ENCODE measurements at places on chromosomes 1 and 21.

GRCh38 chr1:223771469-223771813, 59.1 kb downstream of the CAPN2 start:
- no peak for DNase-seq

- peak; percentile 73 for DNase-seq
Measured at GRCh38 chr21:45551316-45551715, 9.1 kb upstream of the SLC19A1 start.

GRCh38 chr1:160219062-160219929, 14.1 kb downstream of the PEA15 start:
- peak; percentile 29 for DNase-seq

- no peak for DNase-seq
Measured at GRCh38 chr1:202143011-202143767, 1.3 kb downstream of the ARL8A start.

- DNase-seq: no peak
Measured at GRCh38 chr1:203497269-203497777, 3.4 kb downstream of the OPTC start.

- peak; percentile 98 for DNase-seq
Measured at GRCh38 chr1:36223996-36224536, at the start of gene THRAP3. TSS of gene THRAP3 (plus strand) at chr1:36224443. CDS start at chr1:36282564, 58,121 bp downstream.

DNA sequence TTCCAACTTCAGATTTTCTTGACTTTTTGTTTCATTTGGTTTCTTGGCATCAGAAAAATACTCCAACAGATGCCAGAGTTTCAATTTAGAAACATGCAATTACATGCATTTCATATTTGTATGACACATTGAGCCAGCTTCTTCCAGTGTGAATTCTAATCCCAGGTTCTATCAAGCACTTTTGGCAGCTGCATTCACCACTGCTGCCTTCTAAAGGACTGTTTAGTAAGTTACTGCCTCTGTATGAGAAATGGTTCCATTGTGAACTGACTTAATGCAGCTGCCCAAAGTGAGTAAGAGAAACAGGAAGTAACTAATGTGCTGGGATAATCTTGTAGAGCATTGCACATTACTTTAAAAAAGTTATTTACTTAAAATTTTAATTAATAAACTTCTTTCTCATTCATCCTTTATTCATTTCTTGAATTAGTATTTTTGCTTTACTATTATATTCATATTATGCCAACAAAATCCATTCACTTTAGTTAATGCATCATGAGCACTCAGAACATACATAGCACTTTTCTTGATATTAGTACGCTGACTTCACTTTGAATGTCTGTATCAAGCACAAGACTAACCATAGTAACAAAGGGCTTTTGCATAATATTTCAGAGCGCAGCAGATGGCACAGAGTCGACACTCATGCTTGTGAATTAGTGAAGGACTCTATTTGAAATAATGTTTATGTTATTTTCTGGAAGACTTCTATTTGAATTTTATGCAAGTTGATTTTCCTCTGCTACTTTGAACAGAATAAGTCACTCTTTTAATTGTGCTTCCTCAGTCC, 9.8 kb downstream of the RGS18 start:
- no peak for DNase-seq

DNA sequence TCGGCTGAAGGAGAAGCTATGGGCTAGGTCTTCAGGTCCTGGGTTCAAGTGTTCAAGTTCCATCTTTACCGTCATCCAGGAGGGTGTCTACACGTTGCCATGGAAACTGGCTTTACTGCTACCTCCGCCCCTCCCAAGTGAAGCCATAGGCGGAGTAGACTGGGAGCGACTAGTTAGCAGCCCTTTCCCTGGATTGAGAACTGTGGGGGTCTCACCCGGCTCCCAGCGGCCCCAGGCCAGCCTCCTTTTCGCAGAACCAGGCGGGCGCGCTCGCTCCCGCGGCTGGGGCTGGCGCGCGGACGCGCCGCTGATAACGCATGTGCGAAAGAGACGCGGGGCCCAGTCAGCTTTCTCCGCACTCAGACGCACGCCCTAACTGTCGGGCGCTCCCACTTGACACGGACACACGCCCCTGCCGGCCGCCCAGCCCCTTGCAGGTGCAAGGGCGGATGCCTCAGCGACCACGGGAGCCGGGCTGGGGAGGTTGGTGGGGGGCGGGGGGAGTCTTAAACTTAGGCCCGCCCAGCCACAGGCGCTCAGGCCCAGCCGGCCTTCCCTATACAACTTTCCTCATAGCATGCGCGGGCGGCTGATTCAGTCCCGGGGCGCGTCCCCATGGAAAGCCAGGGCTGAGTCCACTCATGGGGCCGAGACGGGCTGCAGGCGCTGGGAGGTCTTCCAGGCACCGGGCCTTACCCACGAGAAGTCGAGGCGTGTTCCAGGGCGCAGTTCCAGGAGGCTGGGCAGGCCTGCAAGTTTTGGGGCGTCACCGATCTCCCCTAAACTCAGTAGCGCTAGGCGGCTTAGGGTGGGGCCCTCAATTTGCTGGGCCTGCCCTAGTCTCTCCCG, 7.4 kb downstream of the EFNA4 start:
- no peak for DNase-seq

GRCh38 chr1:23392125-23392855, 22.7 kb upstream of the ZNF436 start:
- DNase-seq: no peak
